ENCODE measurements at places on chromosomes 12 and 14. TPM values are rescaled to one million over a fixed set of nuclear protein-coding genes. Genes with fewer than 3 reads are reported as not detected.

The ASCL1 gene
- polyA plus RNA-seq, result not detected

The OR6C6 gene
- not detected for polyA plus RNA-seq

The KLRG1 gene
- 3.7 TPM for polyA plus RNA-seq

The RNASE4 gene
- polyA plus RNA-seq, result 1.8 TPM

The LRFN5 gene
- polyA plus RNA-seq, result not detected

The LRRC9 gene
- polyA plus RNA-seq, result not detected

The GRIP1 gene
- polyA plus RNA-seq, result 0.22 TPM

The LTA4H gene
- 129 TPM for polyA plus RNA-seq

The COX8C gene
- not detected for polyA plus RNA-seq

The KRT81 gene
- polyA plus RNA-seq, result not detected

The GPRC5A gene
- polyA plus RNA-seq, result 0.01 TPM

The HOXC4 gene
- 1.0 TPM for polyA plus RNA-seq

The KRT3 gene
- polyA plus RNA-seq, result not detected

The GPR84 gene
- polyA plus RNA-seq, result 0.46 TPM

The CISTR gene
- polyA plus RNA-seq, result not detected

The SERPINA9 gene
- polyA plus RNA-seq, result not detected

The MYH7 gene
- polyA plus RNA-seq, result not detected

The GUCY2C gene
- 0.04 TPM for polyA plus RNA-seq

The GYS2 gene
- polyA plus RNA-seq, result not detected

The SAMD15 gene
- polyA plus RNA-seq, result 0.03 TPM

The PSEN1 gene
- 10.2 TPM for polyA plus RNA-seq

The PITPNM2 gene
- 9.6 TPM for polyA plus RNA-seq

The FLRT2 gene
- not detected for polyA plus RNA-seq

The SERPINA6 gene
- polyA plus RNA-seq, result not detected

The TTC6 gene
- polyA plus RNA-seq, result not detected

The ENDOU gene
- 0.03 TPM for polyA plus RNA-seq

Measured in B cell (primary cell).